ENCODE measurements at places on chromosomes 2 and 18.

DNA sequence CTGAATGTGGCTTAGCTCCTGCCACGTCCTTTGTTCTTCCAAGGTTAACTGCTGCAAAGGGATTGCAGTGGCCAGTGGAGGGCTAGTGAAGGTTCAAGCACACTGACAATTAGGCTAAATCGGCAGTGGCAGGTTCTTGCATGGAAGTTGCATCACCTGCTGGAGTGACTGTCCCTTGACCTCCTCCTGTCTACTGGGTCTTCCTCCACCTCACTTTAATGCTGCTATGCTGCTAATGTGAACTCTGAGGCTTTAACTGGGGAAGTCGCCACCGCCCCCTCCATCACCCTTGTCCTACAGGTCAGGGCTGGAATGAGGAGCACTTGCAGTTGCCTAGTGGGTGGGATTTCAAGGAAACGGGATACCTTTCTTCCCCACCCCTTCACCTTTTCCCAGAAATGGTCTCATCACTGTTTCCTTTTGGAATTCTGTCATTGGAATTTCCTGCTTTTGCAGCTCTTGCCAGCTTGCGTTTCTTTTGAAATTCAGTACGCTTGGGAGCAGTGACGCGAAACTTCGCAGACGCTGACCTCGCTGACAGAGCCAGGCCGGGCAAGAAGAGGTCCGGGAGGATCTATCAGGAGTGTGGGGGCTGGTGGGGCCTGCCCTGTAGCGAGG, 150.3 kb downstream of the SH3RF3 start:
- no peak for DNase-seq

DNA sequence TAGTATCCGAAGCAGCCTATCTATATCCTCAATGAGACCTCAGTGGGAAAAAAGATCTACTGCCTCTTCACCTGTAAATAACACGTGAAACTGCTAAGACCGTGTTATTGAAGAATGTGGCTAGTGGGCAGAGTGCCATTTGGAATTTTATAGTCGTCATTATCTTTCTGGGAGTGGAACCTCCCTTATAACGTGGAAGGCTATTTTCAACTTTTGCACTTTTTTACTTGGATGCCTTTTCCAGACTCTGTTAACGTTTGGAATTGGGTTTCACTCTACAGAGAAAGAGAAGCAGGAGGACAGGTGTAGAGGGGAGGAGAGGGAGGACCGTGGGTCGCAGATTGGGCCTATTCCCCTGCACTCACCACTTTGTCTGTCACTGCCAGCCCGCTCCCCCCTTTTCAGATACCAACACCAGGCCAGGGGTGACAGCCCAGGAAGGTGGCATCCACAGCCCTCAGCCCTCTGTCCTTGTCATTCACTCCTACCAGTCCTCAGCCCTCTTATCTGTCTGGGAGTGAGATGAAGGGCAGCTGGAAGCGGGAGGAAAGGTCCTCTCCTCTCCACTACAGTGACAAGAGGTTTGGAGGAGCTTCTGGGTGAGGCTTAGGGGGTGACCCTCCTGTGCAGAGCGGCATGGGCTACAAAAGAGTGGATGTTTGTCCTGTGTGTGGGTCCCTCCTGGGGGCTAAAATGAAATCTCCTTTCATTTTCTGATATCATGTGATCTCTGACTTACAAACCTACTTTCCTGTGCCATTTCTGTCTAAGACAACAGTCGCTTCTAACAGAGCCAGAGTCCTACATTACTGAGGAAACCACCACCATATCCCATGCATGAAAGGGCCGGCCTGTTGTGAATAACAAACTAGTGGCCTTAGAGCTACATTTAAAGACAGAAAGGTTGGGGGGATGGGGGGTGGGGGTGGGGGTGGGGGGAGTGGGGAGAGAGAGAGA, 23.9 kb upstream of the CEP68 start:
- DNase-seq = no peak

DNA sequence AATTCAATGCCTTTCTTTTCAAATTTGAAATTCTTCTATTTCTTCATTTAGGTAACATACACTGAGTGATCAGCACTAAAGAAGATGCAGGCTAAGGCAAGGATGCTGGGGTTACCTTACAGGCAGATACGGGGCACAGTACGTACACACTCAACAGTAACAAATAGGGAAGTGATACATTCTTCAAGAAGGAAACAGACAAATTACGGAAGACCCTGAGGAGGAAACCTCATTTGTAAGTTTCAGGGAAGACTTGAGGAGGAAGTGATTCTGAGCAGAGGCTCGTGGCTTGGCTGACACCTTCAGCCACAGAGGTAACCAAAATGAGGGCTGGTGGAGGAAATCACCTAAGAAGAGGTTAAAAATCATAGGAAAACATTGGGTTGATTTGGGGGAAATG, 1108.3 kb upstream of the KLHL29 start:
- DNase-seq = no peak

GRCh38 chr2:200373973-200374416, 67.5 kb downstream of the SPATS2L start:
- peak; percentile 35 for DNase-seq

GRCh38 chr2:189409131-189409530, 32.1 kb upstream of the WDR75 start:
- DNase-seq = no peak

DNA sequence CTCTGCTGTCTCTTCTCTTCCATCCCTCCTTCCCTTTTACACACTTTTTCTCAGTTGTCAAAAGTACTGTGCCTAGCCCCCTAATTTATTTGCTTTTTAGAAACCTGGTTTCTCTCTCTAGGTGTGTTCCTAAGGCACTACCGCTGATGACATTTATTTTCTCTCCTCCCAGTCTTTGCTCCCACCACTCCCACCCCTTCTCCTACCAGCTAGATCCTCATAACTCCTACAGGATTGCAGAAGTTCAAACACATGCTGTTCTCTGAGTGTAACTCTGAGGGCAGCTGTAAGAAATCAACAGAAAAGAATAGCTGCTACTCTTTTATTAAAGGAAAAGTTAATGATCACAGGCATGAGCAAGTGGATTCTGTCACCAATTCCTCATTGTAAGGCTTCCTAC, 22.3 kb upstream of the LRRTM1 start:
- DNase-seq = no peak

- DNase-seq = peak; percentile 97
Measured at GRCh38 chr2:60756097-60757087, at the start of gene PAPOLG. PAPOLG (plus strand) TSS chr2:60756268; CDS start chr2:60756479, 211 bp downstream.

DNA sequence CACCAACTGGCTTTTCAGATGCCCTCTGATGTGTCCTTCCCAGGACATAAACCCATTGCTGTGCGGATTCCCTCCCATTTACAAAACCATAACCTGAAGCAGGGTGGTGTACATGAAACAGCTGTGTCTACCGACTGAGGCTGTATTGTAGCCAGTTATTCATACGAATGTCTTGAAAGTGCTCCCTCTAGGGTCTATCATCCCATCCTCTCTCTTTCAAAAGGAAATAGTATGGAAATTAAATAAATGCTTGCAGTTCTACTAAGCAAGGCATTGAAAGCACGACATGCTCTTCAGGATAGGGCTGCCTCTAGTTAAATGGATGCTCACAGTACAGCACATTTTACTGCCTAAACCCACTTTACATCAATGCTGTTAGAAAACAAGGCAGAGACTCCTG, 112.2 kb upstream of the PXDN start:
- no peak for DNase-seq

DNA sequence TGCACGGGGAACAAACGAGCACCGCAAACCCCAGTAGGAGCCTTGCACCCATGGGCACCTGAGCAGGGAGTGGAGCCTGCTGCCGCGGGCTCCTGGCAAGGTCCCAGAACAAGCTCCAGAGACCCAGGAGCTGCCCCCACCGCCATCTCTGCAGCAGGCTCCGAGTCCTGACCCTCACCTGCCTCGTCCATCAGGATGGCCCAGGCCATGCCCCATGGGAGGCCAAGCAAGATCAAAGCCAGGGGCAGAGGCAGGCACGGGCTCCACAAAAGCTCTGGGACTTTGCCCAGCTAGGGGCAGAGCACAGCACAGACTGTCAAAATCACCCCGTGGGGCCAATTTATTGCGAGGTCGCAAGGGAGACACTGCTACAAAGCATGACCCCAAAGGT, 43.6 kb downstream of the GPC1 start:
- no peak for DNase-seq

- no peak for DNase-seq
Measured at GRCh38 chr18:48804856-48805610, 145.7 kb downstream of the SMAD7 start.

DNA sequence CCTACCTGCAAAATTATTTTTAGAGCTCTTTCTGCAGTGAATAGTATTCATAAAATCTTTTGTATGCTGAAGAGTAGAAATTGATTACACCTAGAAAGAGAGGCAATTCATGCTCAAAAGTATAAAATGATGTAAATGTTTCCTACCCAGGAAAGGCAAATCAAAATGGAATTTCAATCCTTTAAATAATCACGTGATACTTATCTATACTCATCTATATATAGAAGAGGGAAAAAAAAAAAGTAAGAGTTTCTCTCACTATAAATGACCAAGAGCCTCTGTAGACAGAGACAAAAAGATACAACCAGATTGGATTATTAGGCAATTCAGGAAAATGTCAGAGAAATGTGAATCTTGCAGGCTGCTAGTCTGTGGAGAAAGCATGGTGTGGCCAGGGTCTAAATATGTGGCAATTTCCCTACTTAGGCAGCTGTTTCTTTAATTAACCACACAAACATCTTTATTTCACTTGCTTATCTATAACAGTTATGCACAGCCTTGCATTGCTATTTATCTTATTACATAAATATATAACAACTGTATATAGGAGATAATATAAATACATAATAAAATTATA, 39.5 kb downstream of the METTL8 start:
- no peak for DNase-seq

- no peak for DNase-seq
Measured at GRCh38 chr18:75199327-75199726, 9.6 kb downstream of the PTGR3 start.

GRCh38 chr18:54718408-54718773, 109.9 kb upstream of the RAB27B start:
- DNase-seq = no peak

DNA sequence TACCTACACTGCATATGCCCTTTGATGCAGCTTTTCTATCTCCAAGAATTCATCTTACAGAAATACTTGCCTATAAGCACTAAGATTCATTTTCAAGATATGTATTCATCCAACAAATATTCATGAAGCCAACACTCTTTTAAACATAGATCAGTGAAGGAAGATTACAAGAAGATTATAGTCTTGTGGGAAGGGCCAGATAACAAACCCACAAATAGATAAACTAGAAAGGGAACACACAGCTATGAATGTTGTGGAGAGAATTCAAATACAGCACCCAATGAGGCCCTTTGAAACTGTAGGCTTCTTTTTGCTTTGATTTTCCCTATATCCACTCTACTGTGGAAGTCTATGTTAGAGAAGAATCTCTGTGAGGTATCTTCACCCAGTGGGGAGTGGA, 186.7 kb upstream of the RBMS1 start:
- no peak for DNase-seq

DNA sequence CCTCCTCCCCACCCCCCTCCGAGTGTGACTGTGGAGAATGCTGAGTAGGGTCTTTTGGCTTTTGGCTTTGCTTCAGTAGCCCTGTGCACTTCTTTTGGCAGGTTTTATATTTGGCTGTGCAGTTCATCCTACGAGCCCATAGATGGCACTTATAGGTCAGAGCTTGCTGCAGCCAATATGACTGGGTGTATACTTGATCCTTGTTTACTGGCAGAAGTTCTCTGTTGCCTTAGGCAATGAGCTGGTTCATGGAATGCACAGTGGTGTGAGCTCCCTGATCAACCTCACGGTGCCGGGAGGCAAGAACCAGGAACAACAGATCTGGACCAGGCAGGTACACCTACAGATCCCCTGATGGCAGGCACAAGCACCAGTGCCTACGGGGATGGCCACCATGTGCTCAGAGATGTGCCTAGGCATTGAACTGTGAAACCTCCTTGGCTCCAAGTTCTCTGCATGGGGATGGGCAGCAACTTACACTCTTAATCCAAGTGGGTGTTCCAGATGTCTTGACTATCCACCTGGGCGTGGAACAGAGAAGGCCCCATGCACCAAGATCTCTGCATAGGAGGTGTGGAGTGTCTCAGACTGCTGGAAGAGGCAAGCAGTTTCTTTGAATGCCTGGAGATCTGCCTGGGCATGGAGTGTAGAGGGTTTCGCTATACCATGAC, 190.4 kb downstream of the KIAA1328 start:
- DNase-seq = no peak

DNA sequence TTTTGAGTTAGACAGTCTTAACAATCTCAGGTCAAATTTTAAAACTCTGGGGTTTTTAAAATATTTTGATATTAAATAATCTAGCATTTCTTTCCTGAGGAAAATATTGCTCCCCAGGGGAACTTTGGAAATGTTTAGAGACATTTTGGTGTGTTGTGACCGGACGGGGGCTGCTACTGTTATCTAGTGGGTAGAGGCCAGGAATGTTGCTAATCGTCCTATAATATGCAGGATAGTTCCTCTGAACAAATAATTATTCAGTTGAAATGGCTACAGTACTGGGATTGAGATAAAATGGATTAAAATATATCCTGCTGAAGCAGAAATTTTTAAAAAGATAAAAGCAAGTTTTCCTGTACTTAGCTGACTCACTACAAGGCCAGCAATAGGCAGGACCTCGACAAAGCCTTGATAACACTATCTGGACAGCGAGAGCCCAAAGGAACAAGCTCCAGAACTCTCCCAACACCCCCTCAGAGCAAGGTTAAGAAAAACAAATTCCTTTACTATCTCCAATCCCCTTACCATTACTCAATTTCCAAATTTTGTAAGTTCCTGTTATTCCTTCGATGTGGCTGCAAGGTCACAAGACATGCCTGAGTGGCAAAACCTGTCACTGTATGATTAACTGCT, 1407.4 kb downstream of the SUCLG1 start:
- DNase-seq = no peak

DNA sequence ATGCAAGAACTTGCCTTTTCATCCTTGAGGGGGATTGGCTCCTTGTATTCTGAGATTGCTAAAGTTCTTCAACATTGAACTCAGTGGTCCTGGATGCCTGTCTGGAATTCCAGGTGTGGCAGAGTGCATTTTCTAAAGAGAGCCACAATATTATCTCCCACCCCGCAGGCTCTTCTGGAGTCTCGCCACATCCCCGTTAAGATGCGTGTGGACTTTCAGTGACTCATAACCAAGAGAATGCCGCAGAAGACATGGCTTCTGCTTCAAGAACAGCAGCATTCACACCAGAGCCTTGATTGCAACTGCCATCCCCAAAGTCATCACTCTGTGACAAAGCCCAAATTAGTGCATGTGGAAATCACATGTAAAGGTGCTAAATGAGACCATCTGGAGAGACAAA, 142.7 kb downstream of the CDH20 start:
- no peak for DNase-seq

GRCh38 chr2:162196638-162197037, 44.6 kb upstream of the GCG start:
- DNase-seq = no peak

GRCh38 chr2:216002101-216002678, 11.2 kb downstream of the MREG start:
- no peak for DNase-seq

- DNase-seq = no peak
Measured at GRCh38 chr18:55522011-55522410, 66.0 kb downstream of the TCF4 start.
